Kidney (tissue), 22 donors: ENCODE measurements at places on chromosomes 1 and 21. TPM values are rescaled to one million over a fixed set of nuclear protein-coding genes. Genes with fewer than 3 reads are reported as not detected.

Gene GOLT1A
- 8.9 TPM for total RNA-seq

Gene NBPF10
- total RNA-seq, result 3.8 TPM

Gene SPRR1A
- total RNA-seq, result not detected

Gene CXADR
- 34.4 TPM for total RNA-seq

Gene DYRK3
- 12.7 TPM for total RNA-seq

Gene TSPEAR
- total RNA-seq, result 0.22 TPM

Gene OR10J1
- not detected for total RNA-seq

Gene URB1
- total RNA-seq, result 15.0 TPM

Gene CFHR2
- total RNA-seq, result not detected

Gene HCRTR1
- 0.35 TPM for total RNA-seq

Gene TMEM61
- total RNA-seq, result 7.0 TPM

Gene PTGER3
- total RNA-seq, result 9.0 TPM

Gene TCEA3
- total RNA-seq, result 46.3 TPM

Gene ALX3
- not detected for total RNA-seq

Gene AQP10
- total RNA-seq, result not detected

Gene MEX3A
- total RNA-seq, result 1.7 TPM

Gene ADAMTS5
- 10.6 TPM for total RNA-seq

Gene GPR25
- total RNA-seq, result 0.19 TPM

Gene BEND5
- 11.6 TPM for total RNA-seq

Gene NOS1AP
- 10.7 TPM for total RNA-seq

Gene CD164L2
- 0.63 TPM for total RNA-seq

Gene HLX
- total RNA-seq, result 8.2 TPM

Gene S100A13
- 225 TPM for total RNA-seq

Gene IFNGR2
- 68.3 TPM for total RNA-seq

Gene SYT14
- 1.3 TPM for total RNA-seq

Gene FCGR3A
- total RNA-seq, result 41.7 TPM

Gene PROX1
- 6.6 TPM for total RNA-seq

Gene ADAM30
- total RNA-seq, result not detected

Gene DNAJC6
- 5.8 TPM for total RNA-seq

Gene KRTAP21-2
- total RNA-seq, result not detected

Gene TRIM58
- total RNA-seq, result 0.50 TPM

Gene ANKRD65
- 5.2 TPM for total RNA-seq

Gene TSSK3
- 4.3 TPM for total RNA-seq

Gene ATP6V1G3
- 1.9 TPM for total RNA-seq

Gene TNFSF4
- 1.3 TPM for total RNA-seq

Gene TLCD4
- 7.1 TPM for total RNA-seq

Gene SH2D5
- total RNA-seq, result 0.57 TPM

Gene IFI44
- 42.3 TPM for total RNA-seq

Gene KIF17
- total RNA-seq, result 4.9 TPM

Gene OLIG2
- not detected for total RNA-seq

Gene HTR6
- not detected for total RNA-seq

Gene AGMAT
- 6.2 TPM for total RNA-seq

Gene LRRC39
- 0.35 TPM for total RNA-seq
